ENCODE measurements at places on chromosomes 5 and 9.

- peak; percentile 7 for DNase-seq
Observed at GRCh38 chr9:108535526-108535925, 320.3 kb downstream of the ACTL7B start.

DNA sequence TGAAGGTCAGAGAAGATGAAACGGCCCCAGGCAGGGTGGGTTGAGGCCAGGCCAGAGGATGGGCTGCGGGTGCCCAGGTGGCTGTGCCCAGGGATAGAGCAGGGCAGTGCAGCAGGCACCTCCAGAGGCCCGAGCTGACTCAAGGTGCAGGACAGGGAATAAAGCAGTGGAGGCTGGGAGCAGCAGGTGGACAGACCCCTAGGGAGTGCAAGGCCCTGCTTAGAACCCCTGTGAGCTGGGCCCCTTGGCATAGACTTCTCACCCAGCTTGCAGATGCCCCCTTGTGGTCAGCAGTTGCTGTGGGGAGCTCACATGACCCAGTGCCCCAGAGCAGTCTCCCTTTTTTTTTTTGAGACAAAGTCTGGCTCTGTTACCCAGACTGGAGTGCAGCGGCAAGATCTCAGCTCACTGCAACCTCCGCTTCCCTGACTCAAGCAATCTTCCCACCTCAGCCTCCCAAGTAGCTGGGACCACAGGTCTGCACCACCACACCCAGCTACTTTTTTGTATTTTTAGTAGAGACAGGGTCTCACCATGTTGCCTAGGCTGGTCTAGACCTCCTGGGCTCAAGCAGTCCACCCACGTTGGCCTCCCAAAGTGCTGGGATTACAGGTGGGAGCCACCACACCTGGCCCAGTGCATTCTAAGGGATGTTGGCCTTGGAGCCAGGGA lies 118.8 kb downstream of the WNK2 start:
- peak; percentile 8 for DNase-seq

DNA sequence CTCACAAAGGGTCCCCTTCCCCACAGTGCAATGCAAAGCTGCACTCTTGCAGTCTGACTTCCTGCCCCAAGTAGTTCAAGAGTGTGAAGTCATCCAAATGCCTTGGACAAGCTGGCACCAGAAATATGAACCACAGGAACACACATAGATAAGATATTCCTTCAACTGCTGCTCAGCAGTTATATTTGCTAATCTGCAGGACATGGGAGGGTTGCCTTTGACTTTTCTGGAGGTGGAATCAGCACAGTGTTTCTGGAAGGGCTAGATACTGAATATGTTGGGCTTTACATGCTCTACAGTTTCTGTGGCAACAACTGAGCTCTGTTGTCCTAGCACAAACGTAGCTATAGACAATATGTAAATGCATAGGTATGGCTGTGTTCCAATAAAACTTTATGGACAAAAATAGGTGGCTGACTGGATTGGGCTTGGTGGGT lies 96.7 kb upstream of the PCA3 start:
- DNase-seq = no peak

- no peak for DNase-seq
Observed at GRCh38 chr5:175687231-175687701, 29.4 kb downstream of the HRH2 start.

DNA sequence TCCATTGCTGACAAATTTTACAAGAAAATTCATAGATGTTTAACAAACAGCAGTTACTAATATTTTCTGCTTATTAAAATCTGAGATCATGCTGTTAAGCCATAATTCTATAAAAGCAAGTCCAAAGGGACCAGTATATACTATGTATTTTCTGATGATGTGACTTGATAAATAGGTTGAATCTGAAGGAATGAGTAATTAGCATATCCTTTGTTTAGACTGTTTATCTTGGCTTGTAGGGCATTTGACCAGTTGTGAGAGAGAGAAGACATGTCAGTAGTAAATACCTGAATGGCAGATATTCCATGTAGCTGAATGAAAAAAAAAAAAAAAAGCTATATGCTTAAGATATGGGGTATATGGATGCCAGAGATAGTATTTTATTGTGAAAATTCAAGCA lies 14.6 kb downstream of the CPEB4 start:
- no peak for DNase-seq

GRCh38 chr5:168670881-168671575 lies 91.9 kb upstream of the PANK3 start:
- no peak for DNase-seq

DNA sequence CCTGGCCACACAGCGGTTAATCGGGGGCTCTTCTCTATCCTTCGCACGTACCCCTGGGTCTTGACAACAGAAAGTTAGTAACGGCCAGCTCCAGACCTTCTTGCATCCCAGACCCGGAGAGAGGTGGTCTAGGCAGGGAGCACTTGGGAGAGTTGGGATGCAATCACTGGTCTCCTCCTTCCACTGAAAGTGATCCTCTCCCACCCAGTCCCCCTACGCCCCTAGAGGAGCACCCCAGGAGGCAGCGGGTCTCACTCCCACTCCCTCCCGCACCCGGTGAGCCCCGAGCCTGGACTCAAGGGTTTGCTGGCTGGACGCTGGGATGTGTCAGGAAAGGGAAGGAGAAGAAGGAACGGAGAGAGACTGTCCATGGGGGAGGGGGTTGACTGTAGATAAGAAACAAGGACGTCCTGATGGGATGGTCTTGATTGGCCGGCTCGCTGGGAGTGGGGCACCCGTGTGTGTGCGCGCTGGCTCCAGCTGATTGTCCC lies 2.0 kb downstream of the RORB start:
- no peak for DNase-seq

- no peak for DNase-seq
Observed at GRCh38 chr5:151612689-151613427, 21.7 kb upstream of the FAT2 start.

DNA sequence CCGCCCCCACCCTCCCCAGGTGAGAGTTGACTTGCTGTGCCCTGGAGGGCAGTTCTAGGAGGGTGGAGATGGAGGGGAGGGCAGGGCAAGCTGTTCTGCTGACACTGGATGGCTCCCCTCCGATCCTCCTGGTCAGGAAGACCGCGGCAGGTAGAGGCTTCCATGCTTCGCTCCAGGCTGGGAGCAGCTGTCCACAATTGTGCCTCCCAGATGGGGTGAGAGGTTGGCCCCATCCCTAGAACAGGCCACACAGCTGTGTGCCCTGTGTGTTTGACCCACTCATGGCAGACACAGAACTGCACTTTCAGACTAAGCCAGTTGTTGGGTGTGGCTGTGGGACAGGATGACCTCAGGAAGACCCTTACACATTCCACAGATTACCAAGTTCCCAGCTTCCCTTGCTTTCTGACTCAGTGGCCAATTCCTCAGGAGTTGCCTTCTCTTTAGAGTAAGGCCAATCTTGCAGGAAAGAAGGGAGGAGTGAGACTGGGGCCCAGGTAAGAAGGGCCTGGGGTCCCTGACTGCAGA lies 72.1 kb upstream of the HSPA9 start:
- DNase-seq = no peak

- DNase-seq = no peak
Observed at GRCh38 chr5:100790951-100791350, 112.1 kb downstream of the ST8SIA4 start.

- no peak for DNase-seq
Observed at GRCh38 chr9:21591221-21592062, 109.3 kb upstream of the IFNE start.

- DNase-seq = peak; percentile 65
Observed at GRCh38 chr5:135864503-135865435, 30.3 kb downstream of the SLC25A48 start.

DNA sequence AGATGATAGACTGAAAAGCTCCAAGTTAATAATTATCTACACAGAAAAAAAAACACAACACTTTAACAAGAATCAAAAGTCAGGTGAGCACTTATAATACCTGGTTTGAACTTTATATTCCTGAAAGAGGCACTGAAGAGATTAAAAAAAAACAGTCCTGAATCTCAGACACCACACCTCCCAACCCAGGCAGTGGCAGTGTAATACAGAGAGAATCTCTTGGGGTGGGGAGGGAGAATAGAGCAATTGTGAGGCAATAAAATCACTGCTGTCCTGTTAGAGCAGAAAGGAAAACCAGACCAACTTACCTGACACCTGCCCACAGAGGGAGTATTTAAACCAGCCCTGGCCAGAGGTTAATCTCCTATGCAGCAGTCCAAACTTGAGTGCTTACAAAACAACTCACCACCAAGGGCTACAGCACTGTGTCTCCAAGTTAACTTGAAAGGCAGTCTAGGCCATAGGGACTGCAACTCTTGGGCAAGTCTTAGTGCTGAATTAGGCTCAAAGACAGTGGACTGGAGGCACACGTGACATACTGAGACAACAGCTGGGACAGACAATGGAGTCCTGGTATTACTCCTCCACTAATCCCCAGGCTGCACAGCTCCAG lies 54.2 kb downstream of the SLCO4C1 start:
- no peak for DNase-seq

DNA sequence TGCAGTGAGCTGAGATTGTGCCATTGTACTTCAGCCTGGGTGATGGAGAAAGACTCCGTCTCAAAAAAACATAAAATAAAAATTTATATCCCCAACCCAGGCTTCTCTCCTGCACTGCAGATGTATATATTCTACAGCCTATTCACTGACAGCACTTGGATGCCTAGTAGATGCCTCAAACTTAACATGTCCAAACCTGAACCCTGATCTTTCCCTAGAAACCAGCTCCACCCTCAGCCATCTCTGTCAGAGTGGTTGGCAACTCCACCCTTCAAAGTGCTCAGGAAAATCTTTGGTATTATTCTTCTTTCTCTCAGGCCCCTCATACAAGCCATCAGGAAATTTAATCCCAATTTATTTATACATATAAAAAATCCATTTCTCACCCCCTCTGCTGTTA lies 36.9 kb upstream of the TXN start:
- DNase-seq = no peak

DNA sequence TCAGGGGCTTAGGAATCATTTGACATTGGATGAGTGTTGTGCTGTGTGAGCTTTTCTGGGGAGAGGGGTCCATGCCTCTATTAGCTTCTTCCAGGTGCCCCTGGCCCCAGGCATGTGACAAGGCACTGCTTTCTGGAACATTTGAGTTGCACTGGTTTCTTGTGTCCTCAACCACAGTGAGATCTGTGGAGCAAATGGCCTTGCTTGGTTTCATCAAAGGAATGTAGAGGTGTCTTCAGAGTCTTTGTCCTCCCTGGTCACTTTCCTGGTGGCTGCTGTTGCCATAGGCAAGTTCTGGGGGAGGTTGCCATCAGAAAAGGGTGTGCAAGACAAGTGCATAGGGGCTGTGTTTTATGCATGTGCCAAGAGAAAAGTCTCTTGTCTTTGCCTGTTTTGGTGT lies 157.5 kb downstream of the MACROH2A1 start:
- DNase-seq = no peak

- no peak for DNase-seq
Observed at GRCh38 chr5:142405814-142406395, 81.1 kb upstream of the SPRY4 start.

DNA sequence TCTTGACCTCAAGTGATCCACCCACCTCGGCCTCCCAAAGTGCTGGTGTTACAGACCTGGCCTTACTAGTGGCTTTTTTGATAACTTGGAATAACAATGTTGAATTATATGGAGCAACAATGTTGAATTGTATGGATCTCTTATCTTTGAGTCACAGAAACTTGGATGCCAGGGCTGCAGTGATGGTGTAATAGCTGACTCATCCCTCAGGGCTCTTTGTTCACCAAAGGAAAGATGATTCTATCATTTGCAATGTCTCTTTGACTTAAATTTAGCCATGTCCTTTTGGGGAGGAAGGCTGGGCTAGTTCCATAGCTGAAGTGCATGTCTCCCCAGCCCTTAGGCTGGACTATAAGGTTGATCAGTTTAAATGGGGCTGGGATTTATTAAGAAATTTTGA lies 172.3 kb downstream of the PDZD2 start:
- no peak for DNase-seq

- no peak for DNase-seq
Observed at GRCh38 chr5:129496421-129496820, 36.3 kb downstream of the ADAMTS19 start.
